Psoas muscle (tissue), 8 donors: ENCODE measurements at places on chromosomes 16 and 17.

DNA sequence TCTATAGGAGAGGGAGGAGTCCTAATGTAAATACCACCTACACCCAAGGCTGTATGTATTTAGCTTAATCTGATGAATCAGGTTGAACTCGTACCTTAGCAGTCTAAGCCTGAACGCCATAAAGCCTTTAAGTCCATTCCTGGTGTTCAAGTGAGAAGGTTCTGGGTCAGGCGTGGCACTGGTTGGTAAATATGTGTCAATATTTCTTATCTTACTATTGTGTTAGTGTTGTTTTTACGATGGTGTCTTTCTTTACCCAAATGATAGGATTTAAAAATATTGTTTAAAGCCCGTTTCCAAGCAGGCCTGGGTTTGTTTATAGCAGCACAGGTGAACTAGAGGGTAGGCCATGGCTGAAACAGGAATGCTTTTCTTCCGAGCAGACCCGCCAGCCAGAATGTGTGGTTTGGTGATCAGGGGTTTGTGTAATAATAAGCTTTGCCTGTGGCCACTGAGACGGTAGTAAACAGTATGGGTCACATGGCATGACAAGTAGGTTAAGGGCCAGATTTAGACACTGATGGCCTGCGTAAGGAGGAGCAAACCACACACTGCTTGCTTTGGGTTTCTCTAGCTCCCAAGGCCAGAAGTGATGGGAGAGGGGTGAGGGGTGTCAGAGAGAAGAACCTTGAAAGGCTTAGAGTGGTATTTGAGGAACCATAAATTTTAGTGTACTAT lies 3.3 kb downstream of the TMEM94 start:
- H3K36me3 ChIP-seq, result no peaks in the 10 kb centered on the region
- H3K27me3 ChIP-seq, result no peaks in the 10 kb centered on the region
- H3K4me1 ChIP-seq, result peaks cover 45% of the 10 kb centered on the region

- DNase-seq, result peak; percentile 85
- H3K27me3 ChIP-seq, result no peaks in the 10 kb centered on the region
- peaks cover 21% of the 10 kb centered on the region for H3K4me1 ChIP-seq
- peaks cover 5% of the 10 kb centered on the region for H3K36me3 ChIP-seq
- peak overlapping the region; percentile 65 for H3K4me3 ChIP-seq
These were observed 9.4 kb downstream of the RPL19 start for GRCh38 chr17:39209317-39210092.

GRCh38 chr17:8141045-8141444 lies 11.2 kb downstream of the PER1 start:
- H3K27ac ChIP-seq, result peak overlapping the region; percentile 93
- DNase-seq, result no peak
- H3K27me3 ChIP-seq, result no peaks in the 10 kb centered on the region
- peaks cover 33% of the 10 kb centered on the region for H3K4me1 ChIP-seq
- H3K36me3 ChIP-seq, result peaks cover 70% of the 10 kb centered on the region

- no peak for DNase-seq
- H3K27me3 ChIP-seq, result no peaks in the 10 kb centered on the region
- H3K27ac ChIP-seq, result no peak overlapping the region
- no peaks in the 10 kb centered on the region for H3K4me1 ChIP-seq
- no peaks in the 10 kb centered on the region for H3K36me3 ChIP-seq
- no peak overlapping the region for H3K4me3 ChIP-seq
These were observed 446.9 kb downstream of the CA10 start for GRCh38 chr17:51711581-51711980.

- peaks cover 11% of the 10 kb centered on the region for H3K4me1 ChIP-seq
- DNase-seq, result peak; percentile 72
- H3K27ac ChIP-seq, result no peak overlapping the region
- no peak overlapping the region for H3K4me3 ChIP-seq
These were observed 162.6 kb upstream of the PLCG2 start for GRCh38 chr16:81616321-81617020.
